Neuronal stem cell (in vitro differentiated cells): ENCODE measurements at places on chromosomes 2 and 18.

DNA sequence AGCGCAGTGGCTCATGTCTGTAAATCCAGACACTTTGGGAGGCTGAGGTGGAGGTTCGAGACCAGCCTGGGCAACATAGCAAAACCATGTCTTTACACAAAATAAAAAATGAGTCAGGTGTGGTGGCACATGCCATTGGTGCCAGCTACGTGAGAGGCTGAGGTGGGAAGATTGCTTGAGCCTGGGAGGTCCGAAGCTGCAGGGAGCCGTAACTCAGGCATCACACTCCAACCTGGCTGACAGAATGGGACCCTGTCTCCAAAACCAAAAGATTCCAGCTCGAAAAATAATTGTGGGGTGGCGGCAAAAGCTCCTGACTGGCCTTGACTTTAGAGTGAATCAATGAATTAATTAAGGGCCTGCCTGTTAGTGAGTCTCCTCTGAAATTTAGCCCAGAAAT, 1.2 kb upstream of the ALPP start:
- DNase-seq: no peak

GRCh38 chr2:204827701-204828590, 282.7 kb downstream of the PARD3B start:
- no peak for DNase-seq

DNA sequence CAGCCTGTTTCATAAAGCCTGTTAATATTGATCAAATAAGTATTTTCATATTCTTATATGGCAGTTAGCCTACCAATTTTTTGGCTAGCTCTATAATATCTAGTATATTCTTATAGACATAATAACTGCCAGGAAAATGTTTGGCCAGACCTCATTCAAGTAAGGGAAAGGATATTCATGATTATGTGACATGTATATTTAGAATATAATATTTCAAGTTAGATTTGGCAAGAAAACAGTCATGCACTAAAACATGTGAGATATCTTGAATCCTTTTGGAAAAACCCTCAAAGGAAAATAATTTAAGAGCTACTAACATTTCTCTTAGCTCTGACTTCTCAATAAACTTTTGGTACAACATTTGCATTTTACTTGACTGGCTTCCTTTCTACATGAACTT, 694.1 kb downstream of the PLCL1 start:
- no peak for DNase-seq

- DNase-seq: peak; percentile 26
Observed at GRCh38 chr18:27750014-27750413, 426.9 kb downstream of the CDH2 start.

- no peak for DNase-seq
Observed at GRCh38 chr2:225600865-225601264, 201.4 kb downstream of the NYAP2 start.

- no peak for DNase-seq
Observed at GRCh38 chr2:55590810-55591440, 26.5 kb downstream of the PPP4R3B start.

DNA sequence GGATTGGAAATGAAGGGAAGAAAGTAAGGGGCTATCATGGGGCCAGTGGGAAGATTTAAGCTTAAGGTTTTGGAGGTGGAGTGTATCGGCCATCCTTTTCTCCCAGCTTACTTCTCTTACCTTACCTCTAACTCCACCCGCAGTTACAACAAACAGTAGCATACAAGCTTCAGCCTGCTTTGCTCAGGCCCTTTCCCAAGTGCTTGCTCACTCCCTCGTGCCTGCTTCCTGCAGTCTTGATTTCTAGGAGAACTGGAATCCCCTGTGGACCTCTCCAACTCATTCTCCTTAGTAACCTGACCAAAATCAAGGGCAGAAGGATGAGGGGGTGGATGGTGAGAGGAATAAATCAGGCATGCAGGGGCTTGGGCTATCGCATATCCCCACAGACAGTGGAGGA, 5.8 kb upstream of the LYG2 start:
- DNase-seq: no peak

DNA sequence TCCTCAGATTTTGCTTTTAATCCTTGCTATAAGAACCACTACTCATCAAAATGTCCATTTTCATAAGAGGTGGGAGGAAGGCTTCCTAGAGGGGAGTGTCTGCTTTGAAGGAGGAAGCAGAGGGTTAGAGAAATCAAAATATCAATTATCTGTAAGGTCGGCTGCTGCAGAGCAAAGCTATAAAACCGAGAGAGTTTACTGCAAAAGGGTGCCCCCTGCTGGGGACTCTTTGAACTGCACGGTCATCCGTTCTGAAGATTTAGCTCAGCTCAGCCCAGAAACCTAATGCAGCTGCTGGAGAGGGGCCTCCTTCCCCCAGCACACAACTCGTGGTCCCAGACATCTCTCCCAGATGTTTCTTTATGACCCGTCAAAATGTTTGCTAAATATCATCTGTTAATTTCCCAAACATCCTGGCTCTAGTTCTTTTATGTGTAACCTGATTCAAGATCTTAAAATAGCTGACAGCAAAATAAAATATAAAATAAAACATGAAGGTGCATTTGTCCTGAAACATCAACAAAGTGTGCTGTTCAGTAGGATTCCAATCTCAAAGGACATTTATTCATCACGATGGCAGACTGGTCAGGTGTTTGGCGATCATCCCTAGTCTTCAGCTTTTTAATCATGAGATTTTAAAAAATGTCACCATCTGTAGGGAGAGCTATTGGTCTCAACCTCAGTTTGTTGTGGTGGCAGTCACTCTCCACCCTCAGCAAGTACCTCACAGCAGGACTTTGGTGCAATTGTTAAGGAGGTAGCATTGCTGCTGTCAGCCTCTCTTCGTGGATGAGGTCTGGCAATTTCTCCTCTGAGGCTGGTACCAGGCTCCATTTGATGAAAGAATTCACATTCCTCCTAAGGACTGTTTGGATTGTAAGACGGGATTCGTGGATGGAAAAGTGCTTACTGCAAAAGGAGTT, 185.9 kb downstream of the MTX2 start:
- DNase-seq: peak; percentile 76

DNA sequence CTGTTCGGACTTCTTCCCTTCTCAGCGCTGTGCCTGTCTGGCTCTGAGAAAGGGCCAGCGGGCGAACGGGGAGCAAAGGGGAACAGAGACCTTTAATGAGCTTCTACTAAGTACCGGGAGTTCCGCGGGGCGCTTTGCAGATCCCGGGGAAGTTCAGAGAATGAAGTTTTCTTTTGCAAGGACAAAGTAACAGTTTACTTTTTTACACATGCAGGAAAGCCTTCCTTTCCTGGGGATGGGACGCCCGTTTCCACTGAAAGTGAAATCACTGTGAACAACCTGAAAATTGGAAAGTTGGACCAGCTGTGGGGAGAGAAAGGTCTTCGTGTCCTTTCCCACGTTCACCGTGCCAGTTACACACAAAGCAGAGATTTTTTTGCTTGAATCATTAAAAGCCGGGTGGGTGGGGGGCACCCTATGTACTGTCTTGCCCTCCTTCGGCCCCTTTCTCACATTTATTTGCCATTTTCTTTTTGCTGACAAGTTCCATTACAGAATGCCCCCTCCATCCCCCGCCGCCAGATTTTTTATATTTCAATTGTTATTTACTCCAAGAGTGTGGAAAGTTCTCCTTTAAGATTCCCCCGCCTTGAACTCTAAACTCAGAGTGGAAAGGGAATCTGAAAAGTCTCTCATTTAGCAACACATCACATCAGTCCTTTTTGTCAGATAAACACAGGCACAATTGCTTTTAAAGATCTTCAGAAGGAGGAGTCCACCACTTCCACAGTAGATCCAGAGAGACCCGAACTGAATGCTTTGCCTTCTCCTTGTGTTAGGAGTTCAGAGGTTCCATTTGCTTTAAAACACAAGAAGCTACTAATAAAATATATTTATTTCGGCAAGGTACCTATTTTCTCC, 1.1 kb upstream of the FN1 start:
- no peak for DNase-seq

GRCh38 chr2:41142478-41142877, 690.6 kb upstream of the SLC8A1 start:
- no peak for DNase-seq

DNA sequence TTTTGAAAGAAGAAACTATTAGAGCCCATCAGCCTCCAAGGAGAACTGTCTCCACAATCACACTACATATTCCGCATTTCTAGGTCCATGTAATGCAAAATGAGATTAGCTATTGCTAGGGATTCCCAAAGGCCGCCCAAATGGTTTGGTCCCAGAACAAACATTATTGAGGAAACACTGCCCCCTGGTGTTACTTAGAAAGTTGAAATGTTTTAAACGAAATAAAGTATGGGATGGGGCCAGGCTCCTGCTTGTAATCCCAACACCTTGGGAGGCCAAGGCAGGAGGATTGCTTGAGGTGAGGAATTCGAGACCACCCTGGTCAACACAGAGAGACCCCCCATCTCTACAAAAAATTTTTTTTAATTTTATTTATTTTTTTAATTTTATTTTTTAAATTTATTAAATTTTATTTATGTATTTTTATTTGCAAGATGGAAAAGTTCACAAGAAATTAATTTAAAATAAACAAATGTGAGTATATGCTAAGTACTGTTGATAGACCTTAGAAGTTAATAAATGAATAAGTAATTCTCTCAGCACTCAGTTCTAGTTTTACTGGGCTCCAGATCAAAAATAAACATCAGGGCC, 5.5 kb downstream of the NHEJ1 start:
- peak; percentile 76 for DNase-seq

DNA sequence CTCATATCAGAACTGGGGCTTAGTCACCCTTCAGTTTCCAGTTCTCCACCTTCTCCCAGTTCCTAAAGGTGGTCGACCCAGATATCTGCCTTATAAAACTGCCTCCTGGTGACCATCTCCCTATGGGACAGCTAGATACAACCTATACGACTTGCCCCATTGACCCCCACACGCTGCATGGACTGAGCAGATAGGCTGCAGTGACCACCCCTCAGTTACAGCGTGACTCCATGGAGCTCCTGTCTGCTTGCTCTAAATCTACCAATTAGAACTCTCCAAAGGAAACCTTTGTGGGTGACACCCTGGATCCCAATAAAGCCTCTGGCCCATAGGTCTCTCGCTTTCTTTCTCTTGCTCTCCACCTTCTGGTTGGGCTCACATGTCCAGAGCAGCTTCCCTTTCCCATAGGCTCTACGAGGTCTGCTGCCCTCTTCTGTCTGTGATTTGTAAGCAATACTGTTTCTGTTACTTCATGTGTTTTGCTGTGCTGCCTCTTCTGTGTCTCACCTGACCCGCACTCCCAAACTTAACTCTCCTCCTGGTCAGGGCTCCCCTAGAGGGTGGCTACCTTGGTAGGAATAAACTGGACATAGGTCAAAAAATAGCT, 971.3 kb upstream of the FAM98A start:
- peak; percentile 2 for DNase-seq

DNA sequence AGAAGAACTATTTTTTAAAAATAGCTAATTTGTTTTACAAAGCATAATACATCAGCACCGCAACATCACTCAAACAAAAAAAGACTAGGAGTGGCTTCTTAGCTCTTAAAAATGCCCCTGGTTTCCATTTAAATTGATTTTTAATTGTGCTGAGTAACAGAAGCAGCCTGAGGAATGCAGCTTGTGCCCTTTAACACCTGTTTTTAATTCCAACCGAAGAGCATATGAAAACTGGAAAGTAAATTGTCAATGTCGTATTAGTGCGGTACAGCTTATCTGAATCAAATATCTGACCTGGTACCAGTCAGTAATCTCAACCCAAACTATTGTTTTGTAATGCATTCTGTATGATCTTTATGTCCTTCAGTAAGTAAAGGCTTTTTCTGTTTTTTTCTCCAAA, 13.2 kb upstream of the CD302 start:
- DNase-seq: no peak

DNA sequence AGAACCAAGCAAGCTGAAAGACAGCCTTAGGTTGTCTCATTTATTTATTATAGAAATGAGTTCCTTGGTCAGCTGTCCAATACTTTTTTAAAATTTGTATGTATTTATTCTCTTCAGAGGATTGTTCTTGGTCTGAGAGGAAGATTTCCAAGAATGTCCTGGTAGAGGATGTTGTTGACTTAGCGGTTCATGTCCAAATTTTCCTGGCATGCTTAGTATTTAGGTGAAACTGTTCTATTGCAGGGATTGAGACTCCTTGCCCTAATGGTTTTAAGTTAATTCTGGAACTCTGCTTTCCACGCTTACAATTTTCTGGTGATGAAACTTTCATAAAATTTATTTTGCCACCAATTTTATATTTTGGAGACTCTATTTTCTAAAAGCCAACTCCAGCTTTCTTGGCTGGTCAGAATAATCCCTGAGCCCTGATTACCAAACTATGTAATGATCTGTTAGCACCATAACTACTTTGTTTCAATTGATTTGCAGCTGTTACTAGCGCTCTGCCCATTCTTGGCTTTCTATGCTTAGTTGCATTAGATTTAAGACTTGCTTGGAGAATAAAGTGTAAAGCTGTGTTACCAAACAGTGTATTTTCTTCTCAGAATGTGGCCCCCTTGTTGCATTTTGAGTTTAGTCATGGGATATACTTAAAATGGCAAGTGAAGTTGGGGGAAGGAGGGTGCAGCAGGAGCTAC, 1868.8 kb upstream of the CELF4 start:
- DNase-seq: no peak

DNA sequence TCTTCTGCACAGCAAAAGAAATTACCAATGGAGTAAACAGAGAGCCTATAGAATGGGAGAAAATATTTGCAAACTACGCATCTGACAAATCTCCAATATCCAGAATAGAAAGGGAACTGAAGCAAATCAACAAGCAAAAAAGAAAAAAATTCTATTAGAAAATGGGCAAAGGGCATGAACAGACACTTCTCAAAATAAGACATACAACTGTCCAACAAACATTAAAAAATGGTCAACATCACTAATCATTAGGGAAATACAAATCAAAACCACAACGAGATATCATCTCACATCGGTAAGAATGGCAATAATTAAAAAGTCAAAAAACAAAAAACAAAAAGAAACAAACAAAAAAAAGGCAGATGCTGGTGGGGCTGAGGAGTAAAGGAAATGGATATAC, 356.4 kb downstream of the ADCYAP1 start:
- no peak for DNase-seq

GRCh38 chr2:45436456-45436855, 174.6 kb downstream of the SRBD1 start:
- DNase-seq: no peak

GRCh38 chr2:165376571-165376975, 92.9 kb upstream of the CSRNP3 start:
- no peak for DNase-seq

DNA sequence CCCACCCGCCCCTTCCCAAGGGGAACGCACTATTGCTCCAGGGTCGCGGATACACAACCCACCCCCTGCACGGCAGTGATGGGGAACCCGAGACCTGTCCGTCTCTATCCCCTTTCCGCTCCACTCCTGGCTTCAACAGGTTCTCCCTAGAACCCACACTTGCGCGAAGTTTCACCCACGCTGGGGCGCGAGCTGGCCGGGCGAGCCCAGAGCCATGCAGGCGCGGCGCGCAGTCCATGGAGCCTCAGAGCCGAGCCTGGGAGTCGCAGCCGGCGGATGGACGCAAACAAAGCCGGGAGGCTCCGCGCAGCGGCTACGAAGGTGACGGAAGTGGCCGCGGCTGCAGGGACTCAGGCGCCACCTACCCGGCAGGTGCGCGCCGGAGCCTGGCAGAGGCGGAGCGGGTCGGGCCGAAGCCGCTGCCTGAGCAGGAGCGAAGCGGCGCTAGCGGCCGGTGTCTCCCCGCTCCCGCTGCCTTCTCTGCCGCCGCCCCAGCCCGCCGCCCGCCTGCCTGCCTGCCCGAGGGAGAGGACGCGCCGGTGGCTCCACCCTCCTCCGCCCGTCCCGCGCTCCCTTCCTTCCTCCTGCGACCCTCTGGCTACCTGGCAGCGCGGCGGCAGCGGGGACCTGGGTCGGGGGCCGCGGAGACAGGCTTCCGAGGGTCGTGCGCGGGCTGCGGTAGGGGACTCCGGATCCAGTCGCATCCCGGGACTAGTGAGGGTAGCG, 14.0 kb downstream of the ALPG start:
- no peak for DNase-seq

- no peak for DNase-seq
Observed at GRCh38 chr2:118112771-118113334, 24.6 kb downstream of the INSIG2 start.
